ENCODE measurements at places on chromosomes 2 and 18.

DNA sequence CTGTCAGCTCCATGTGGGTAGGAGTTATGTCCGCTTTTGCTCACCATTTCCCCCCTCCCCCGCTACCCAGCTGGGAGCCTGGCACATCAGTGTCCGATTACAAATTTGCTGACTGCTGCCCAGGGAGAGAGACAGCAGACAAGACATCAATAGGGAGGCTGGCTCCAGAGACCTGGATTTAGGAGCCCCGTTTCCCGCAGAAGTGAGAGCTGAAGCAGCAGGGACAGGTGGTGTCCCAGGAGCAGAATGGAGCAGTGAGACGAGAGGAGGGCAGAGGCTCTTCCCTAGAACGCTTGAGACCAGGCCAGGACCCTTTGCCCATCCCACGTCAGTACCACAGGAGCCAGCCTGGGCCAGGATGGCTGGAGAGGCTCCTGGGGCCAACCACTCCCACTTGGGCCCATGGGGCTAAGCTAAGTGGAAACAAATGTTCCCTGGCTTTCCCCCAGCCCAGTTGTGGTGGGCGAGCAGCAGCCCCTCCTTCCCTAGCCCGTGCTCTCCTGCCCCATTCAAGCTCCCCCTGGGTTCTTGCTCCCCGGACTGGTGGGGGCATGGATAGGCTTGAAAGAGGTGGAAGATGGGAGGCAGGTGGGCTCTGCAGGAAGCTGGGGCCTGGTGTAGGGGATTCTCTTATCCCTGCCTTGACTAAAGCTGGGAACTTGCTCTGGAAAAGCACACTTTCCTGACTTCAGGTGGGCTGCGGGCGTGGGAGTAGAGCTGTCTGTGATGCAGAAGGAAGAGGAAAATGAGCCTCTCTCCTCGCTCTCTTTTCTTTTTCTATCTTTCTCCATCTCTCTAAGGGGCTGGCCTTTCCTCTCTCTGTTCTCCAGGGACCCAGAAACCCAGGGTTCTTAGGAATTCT lies 4.1 kb upstream of the WNT6 start:
- no peak for DNase-seq

DNA sequence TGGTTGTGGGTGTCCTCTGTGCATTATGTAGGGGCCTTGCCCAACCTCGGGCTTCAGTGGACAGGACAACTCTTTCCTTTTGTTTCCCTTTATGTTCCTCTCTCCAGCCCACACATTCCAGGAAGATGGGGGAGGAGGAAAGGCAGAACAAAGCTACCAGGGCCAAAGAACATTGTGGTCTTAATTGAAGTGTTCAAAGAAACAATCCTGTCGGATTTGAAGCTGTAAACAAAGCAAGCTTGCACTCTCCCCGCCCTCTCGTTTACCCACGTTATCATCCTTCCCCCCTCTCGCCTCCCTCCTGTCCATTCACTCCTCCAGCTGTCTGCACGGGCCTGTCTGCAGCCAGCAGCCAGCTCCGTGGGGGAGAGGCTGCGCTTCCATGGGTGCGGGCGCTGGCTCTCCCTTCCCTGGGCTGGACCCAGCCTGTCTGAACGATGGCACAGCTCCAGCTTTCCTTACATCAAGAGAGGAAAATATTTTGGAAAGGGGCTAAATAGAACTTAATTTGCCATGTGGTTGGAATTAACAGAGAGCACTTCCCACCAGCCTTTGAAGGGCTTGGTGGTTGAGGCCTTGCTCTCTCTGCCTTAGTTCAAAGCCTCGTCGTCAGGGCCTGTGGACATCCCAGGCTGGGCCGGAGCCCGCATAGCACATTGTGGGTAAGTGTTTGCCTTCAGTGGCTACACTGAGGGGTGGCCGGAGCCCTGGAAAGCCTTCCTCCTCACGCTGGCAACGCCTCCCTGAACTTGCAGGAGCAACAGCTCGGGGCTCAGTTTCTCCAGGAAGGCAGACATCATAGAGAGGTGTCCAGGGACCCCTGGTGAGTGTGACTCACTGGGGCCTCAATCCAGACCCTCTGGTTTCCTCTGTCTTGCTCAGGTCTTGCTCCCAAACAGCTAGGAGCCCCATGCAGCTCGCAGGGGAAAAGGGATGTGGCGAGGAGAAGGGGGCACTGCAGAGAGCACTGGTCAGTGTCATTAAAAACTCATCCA lies 60.6 kb upstream of the HS6ST1 start:
- no peak for DNase-seq

DNA sequence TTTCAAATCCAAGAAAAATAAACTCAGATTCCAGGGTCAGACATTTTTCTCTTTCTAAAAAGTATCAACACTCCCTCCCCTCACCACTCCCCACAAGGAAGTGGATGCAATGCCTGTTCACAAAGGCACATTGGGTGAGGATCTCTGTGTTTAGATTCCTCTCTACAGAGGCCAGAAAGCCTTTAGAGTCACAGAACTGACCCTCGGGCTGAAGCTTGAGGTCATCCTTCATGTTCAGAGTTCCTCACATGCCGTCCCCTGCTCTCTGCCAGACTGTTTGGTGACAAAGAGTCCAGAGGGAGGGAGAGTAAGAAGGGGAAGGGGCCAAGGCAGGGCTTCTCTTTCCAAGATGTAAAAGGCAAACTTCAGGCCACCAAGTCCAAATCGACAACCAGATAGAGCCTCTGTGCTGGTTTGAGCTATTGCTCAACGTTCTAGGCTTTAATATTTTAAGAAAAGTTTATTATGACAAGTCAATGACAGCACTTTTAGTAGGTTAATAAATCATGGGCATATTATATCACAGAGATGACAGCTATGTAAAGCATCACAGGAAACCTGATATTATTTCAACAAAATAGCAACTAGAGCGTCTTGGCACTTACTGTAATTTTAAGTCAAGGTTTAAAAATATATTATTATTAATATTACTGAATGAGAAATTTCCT lies 269.4 kb downstream of the ETAA1 start:
- no peak for DNase-seq

DNA sequence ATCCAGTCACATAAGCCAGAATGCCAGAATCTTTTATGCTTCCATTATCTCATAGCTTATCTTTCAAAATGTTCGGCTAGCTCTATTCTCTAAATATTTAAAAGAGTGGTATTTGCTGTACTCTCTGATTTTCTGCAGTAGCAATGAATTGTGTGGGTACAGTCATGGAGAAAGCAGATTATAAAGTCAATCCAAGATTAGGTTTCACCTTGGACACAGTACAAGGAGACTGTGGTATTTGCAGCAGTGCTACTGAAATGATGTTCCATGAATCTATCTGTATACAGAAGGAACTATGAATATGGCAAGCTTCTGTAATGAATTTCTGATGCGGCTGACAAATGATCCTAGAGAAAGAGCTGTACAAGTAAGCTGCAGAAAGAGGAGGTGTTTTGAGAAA lies 15.4 kb upstream of the DSEL start:
- no peak for DNase-seq

GRCh38 chr2:8115456-8115855 lies 566.4 kb upstream of the ID2 start:
- DNase-seq, result no peak

- no peak for DNase-seq
Observed at GRCh38 chr2:31704561-31705212, 123.9 kb upstream of the SRD5A2 start.

- no peak for DNase-seq
Observed at GRCh38 chr2:84846041-84846663, 34.7 kb downstream of the TRABD2A start.

DNA sequence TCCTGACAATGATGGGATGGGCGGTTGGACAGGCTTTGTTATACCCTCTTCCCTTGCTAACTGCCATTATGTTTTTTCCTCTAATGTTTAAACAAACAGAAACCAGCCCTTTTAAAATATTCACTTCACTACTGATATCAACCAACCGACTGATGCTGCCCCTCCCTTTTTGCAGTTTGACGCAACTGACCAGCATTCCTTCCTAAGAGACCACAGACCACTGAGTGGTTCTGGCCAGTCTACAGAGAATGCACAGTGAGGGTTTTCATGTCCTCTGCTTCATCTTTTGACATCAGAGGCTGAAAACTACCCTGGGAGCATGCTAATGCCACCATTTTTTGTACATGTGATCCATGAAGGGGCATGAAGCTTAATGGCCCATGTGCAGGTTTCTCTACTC lies 85.3 kb downstream of the CYP26B1 start:
- no peak for DNase-seq

- no peak for DNase-seq
Observed at GRCh38 chr2:191176801-191177438, 26.1 kb upstream of the STAT4 start.

- DNase-seq, result no peak
Observed at GRCh38 chr2:58109481-58109880, 62.9 kb downstream of the VRK2 start.

- DNase-seq, result peak; percentile 78
Observed at GRCh38 chr18:62450546-62451410, 72.0 kb upstream of the ZCCHC2 start.

DNA sequence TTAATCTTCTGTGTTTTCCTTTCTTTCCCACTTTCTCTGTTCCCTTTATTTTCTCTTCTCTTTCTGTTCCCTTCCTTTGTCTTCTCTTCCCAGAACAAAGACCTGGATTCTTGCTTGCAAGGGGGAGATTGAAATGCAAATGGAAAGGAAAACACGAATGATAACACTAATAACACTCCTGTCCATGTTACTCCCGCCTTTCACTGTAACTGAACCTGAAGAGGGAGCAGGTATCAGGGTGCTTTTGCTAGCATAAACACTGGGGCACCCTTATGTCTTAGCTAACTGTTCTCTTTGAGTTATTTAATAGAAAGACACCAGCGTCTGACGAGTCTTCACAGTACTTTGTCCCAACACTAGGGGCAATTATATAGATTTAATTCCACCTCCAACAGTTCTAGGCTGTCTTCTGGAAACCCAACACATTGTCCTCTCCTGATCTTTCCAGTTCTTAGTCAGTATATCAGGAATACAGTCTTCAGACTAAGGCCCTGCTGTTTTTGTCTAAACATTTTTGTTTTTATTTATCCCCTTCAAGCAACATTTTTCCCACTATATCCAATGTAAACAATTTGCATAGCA lies 99.2 kb downstream of the PTPRM start:
- DNase-seq, result no peak

- no peak for DNase-seq
Observed at GRCh38 chr2:170013802-170014551, 164.0 kb upstream of the MYO3B start.

- DNase-seq, result no peak
Observed at GRCh38 chr2:75525434-75526310, 35.1 kb downstream of the EVA1A start.

GRCh38 chr2:29114946-29115609 lies at the start of gene CLIP4:
Gene CLIP4 (plus strand): TSS chr2:29115415. CDS start chr2:29121389, 5,974 bp downstream.
- DNase-seq, result peak; percentile 22

DNA sequence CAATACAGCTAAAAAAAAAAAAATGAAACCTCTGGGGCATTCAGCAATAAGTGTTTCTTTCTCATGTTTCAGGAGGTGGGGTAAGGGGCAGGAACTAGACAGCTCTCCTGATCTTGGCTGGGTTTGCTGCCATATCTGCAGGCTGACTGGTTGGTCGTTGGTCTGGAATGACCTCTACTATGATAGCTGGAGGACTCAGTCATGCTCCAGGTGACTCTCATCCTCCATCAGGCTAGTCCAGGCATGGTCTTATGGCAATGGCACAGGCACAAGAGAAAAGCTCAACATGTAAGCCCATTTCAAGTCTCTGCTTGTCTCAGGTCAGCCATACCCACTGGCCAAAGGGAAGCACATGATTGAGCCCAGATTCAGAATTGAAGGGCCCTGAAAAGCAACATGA lies 9.5 kb upstream of the SLC1A4 start:
- no peak for DNase-seq

- DNase-seq, result no peak
Observed at GRCh38 chr2:28643911-28644334, 107.7 kb upstream of the PPP1CB start.

- no peak for DNase-seq
Observed at GRCh38 chr18:9876867-9877654, 8.7 kb upstream of the TXNDC2 start.

- DNase-seq, result no peak
Observed at GRCh38 chr18:12726331-12726730, 23.5 kb downstream of the PSMG2 start.

DNA sequence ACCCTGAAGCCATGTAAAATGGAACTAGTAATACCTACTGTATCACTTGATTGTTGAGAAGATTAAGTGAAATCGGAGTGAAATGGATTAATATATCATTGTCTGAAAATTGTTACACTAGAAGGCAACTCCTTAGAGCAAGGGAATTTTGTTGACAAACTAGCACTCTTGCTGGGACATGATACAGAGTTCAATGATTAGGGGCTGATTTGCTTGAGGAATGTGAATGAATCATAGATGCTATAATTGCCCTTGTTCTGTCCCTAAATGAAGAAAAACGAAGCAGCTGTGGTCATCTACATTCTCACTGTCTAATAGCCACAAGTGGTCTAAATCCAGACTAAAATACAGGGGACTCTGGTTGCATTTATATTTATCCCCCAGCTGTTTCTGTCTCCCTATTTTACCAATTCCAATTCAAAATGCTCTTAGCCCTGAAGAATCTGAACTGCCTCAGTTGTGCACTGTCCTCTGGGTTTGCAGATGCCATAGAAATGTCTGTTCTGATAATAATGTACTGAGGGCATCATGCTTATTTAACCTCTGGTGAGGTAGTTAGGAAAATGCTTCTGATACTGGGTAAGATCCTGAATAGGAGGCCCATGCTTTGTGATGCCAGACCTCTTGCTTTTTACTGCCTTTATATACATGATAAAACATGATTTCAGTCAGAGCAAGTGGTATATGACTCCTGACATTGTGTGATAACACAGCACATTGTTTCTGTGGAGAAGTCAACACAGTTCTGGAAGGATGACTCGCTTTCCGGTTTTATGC lies 382.1 kb downstream of the NRXN1 start:
- DNase-seq, result no peak

DNA sequence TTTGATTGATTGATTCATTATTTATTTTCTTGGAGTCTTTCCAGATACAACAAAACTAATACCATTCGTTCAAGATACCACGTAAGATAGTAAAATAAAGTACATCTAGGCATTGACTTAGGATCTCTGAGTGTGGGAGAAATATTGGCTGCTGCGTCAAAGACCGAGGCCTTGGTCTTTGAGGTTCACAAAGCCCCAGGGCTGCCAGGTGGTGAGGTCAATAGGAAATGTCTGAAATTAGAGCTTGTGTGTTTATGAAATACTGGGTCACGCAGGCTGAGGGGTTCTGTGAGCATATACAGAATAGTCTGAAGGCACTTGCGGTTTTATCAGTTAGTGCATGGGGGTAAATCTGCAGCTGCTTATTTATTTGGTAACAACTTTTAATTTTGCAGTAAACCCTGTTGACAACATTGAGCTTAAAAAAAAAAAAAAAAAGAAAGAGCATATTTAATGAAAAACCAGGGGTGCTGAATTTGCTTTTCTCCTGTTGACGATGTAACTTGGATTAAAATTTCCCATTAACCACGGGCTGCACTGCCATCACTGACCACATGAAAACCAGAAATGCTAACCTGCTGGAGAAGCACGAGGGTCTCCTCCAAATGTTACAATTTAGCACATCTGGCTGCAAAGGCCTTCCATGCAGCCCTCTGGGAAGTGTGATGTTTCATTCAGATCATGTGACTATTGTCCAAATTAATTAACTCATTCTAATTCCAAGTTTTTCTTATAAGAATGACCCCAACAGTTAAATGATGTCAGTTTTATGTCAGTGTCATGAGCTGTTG lies 27.1 kb upstream of the SERPINB12 start:
- DNase-seq, result no peak

Measured in NCI-H1092 treated with DMSO at 0.1 percent for 48 hours (cell line).